ENCODE measurements at places on chromosomes 4 and X.

- no peak for DNase-seq
Measured at GRCh38 chr4:153113838-153114105, 90.5 kb upstream of the TRIM2 start.

DNA sequence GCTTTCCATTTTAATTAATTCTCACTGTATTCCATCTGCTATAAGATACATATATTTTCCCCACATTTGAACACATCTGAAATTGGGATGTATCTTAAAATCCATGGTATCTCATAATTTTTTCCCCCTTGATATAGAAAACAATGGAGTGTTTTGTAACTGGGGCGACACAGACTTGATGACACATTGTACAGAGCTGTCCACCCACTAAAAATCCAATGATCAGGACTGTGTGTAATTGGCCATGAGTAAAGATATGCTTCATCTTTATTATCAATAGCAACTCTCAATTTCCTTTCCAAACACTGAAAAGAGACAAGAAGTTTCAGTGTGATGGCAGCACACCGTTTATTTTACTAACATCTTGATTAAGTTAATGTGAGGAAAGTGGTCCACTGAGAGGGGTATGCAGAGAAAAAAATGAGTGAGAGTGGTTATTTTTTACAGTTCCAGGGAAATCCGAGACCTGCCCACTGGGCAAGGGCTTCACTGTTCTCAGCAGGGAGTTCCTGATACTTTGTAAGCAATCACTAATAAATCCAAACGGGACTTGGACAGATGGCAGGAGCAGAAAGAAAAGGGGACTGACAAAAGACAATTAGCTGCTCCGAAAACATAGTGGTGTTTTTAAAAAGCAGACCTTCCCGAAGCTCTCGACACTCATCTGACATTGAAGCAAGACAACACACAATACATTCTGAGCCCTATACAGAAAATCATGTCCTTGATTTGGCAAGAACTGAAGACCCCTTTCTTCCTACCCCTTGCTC lies 149.4 kb downstream of the TSPAN5 start:
- DNase-seq, result no peak

- no peak for DNase-seq
Measured at GRCh38 chr4:4408576-4409335, 21.9 kb downstream of the NSG1 start.

DNA sequence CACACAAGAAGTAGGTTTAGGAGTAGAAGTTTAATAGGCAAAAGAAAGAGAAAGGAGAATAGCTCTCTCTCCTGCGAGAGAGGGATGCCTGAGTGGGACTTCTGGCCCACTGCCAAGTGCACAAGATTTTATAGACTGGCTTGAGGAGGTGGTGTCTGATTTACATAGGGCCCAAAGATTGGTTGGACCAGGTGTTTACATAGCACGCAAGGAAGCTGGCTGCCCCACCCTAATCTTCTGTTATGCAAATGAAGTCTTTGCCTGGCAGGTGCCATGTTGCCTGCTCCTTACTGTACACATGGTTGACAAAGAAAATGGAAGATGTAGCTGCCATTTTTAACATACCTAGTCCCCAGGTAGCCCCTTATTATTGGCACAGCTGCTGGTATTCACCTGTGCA lies 170.8 kb upstream of the GATB start:
- no peak for DNase-seq

GRCh38 chr4:169115897-169116254 lies 105.8 kb upstream of the CBR4 start:
- no peak for DNase-seq

DNA sequence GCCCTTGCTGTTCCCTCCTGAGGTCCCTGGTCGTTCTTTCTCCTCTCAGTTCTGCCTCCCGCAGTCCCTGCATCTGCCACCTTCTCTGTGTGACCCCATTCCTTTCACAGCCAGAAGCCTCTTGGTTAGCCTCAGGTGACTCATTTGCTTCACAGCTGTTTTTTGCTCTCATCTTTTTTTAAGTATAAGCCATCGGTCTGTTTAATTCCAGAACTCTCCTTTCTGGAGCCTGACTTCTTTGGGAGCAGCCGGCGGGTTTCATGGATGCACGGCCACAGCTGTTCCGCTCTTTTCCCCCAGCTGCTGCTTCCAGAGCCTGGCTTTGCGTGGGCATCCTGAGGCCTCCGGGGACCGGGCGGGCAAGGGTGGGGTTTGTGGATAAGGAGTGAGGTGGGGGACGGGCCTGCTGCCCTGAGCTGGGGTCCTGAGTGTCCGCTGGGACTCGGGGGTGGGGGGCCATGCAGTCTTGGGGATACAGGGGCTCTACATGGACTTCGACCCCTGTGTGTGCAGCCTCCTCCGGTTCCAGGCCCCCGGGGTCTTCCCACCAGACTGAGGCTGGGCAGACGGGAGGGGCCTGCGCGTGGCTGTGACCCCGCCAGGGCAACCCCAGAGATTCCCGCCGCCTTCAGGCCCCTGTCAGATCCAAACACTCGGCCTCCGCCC lies 46.7 kb downstream of the PCGF3 start:
- DNase-seq, result no peak

- DNase-seq, result no peak
Measured at GRCh38 chr4:14529653-14530052, 472.6 kb upstream of the CPEB2 start.

- no peak for DNase-seq
Measured at GRCh38 chr4:114005569-114006442, 26.4 kb upstream of the ARSJ start.

DNA sequence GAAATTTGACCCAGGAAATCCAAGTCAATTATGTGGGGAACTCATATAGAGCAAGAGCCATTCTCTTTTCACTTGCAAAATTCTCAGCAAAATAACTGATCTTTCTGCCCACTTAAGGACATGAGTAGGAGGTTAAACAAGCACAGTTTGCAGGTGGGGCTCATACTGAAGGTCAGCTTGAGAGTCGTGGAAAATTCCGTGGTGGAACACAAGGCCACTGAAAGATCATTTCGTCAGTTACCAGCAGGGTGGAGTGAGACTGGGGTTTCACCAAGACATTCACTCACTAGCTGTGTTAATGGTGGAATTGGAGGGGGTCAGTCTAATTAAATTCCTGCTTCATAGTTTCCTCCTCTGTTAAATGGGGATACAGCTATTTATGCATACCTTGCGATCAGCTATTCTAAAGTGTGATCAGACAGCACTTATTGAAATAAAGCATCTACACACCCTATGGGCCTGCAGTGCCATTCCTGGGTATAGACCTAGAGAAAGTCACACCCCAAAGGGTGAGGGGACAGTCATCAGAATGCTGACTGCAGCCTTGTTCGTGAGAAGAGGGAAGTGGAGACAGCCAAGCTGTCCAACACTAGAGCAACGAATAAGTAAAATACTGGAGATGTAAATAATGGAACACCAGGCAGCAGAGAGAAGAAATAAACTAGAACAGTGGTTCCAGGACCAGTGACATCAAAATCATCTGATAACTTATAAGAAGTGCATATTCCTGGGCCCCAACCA lies 42.7 kb upstream of the CLNK start:
- DNase-seq, result no peak

DNA sequence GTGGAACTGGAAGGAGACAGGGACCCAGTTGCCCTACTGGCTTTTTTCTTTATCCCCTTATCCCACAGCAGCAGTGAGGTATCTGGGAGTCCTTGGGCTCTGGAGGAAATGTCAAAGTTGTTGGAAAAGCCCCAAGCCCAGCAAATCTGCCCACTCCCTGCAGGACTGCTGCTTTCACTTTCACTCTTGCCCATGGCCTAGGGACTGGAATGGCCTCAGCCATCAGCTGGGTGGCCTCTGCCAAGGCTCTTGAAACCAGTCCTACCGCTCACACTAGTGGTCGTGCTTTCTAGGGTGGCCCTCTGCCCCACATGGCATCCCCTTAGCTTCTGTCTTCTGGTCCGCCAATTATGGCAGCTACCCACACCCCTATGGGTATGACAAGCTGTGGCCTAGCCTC lies 9.7 kb upstream of the RHOXF1 start:
- DNase-seq, result no peak

- DNase-seq, result no peak
Measured at GRCh38 chr4:53937327-53937726, 127.1 kb downstream of the CHIC2 start.

- no peak for DNase-seq
Measured at GRCh38 chr4:74990276-74990875, 57.5 kb downstream of the PARM1 start.

GRCh38 chr4:119268466-119268865 lies 53.5 kb downstream of the FABP2 start:
- DNase-seq, result no peak

GRCh38 chrX:8067754-8068462 lies 103.2 kb downstream of the VCX2 start:
- no peak for DNase-seq

DNA sequence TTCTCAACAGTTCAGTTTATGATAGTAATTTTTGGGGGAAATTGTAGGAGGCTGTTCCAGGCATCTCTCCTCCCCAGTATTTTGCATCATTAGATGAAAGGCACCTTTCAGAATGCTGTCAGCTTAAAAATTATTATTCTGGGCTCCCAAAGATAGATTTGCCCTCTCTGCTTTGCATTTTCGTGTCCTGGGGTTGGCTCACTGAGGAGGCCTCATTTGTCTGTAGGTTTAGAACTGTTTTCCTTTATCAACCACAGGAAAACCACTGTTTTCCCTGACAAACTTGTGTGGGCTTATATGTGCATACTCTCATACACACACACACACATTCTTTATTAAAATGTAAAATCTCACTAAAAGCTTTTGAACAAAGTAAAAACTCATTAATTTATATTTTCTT lies 197.2 kb upstream of the VCX3A start:
- DNase-seq, result no peak

DNA sequence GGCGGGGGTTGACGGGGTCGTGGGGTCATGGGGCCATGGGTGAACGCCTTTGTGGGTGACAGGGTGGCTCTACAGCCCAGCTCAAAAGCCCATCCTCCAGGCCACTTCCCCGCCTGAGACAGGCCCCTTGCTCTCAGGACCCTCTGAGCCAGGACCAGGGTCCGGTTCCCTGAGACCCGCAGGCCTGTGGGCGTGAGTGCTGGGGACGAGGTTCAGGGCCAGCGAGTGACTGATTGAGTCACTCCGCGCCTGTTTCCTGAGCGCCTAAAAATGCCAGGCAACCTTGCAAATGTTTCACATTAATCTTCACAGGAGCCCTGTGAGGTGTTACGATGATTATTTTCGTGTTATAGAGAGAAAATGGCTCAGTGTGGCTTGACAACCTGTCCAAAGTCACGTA lies 97.8 kb downstream of the ZNF674 start:
- DNase-seq, result no peak

DNA sequence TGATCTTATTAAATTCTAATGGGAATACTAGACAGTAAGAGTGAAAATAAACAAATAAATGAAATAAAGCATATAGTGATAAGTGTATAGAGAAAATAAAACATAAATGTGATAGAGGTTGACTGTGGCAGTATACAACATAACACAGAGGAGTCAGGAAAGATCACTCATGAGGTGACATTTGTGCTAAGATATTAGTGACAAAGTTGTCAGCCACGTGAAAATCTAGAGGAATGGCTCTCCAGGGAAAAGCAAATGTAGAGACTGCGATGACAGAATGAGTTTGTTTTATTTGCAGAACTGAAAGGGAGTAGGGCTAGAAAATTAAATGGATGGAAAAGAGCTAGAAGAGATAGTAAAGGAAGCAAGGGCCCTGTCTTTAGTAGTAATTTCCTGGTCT lies 72.8 kb upstream of the GABRA2 start:
- no peak for DNase-seq

DNA sequence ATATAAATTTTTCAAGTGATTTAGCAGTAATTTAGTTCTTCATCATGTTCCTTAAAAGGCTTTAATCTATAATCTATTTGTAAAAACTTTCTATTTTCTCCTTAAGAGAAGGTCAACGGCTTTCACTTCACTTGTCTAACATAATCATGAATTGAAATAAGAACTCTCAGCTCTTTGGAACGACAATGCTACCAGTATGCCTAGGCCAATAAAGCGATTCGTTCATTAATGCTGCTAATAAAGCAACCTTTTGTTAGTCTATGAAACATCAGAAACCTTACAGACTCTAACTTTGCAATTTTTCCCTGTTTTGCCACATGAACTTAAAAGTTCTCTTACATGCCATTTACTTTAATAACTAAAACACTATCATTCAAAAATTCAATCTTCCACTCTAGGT lies 47.6 kb downstream of the FBXW7 start:
- DNase-seq, result no peak

DNA sequence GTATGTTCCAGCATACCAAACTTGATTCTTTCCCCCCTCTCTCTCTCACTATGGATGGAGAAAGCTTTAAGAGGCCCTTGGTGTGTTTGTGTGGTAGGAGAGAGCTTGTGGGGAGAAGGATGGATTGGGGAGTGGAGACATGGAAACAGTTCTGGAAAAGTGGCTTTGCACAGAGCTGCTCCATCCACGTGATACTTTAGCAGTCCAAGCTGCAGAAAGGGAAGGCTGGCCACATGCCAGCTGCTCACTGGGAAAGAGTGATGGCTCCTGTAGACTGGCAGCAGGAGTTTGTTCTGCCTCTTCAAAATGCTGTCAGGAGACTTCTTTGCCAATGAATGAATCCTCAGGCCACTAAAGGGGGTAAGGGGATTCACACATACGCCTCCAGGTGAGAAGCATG lies 21.7 kb upstream of the SEC24B start:
- DNase-seq, result no peak

GRCh38 chr4:137076908-137077307 lies 455.4 kb downstream of the PCDH18 start:
- DNase-seq, result no peak

DNA sequence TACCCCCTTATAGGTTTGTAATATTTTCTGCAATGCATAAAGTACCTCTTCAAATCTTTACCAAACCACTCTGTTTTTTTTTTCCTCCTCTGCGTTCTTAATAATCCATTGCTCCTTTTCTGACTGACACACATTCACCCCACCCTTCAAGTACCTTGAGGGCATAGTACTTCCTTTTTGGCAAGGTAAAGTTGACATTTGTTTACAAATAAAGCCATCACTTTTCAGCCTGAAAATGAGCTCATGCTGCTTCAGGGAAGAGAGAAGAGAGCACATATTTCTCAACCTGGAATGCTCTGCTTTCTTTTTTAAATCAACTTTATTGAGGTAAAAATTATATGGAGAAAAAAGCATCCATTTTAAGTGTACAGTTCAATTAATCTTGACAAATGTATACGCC lies 113.9 kb downstream of the AGTR2 start:
- no peak for DNase-seq

- DNase-seq, result no peak
Measured at GRCh38 chr4:182019148-182019652, 224.0 kb upstream of the TENM3 start.

- DNase-seq, result peak; percentile 23
Measured at GRCh38 chrX:124406294-124407014, 60.1 kb downstream of the SH2D1A start.

DNA sequence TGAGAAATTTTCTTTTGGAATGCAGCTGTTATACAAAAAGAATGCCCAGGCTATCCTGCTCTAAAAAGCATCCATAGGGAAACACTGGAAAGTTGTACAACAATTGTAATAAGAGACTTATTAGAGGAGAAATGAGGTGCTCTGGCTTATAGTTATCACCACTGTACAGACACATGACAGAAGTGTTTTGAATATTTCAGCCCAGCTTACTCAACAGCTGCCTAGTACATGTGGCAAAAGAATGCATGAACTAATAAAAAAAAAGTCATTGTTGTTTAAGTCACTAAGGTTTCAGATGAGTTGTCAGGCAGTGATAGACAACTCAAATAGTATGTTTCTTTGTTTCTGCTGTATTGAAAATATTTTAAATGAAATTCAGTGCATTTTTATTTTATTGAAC lies 307.7 kb downstream of the GPM6A start:
- no peak for DNase-seq

GRCh38 chr4:14264437-14264836 lies 636.9 kb upstream of the BOD1L1 start:
- no peak for DNase-seq

Data from stimulated activated CD8-positive, alpha-beta memory T cell treated with anti-CD3 and anti-CD28 coated beads, Interleukin-4, amount 100 ng/mL, for 1 hour (primary cell).